IMR-90 (cell line): ENCODE measurements at places on chromosomes 4 and X.

DNA sequence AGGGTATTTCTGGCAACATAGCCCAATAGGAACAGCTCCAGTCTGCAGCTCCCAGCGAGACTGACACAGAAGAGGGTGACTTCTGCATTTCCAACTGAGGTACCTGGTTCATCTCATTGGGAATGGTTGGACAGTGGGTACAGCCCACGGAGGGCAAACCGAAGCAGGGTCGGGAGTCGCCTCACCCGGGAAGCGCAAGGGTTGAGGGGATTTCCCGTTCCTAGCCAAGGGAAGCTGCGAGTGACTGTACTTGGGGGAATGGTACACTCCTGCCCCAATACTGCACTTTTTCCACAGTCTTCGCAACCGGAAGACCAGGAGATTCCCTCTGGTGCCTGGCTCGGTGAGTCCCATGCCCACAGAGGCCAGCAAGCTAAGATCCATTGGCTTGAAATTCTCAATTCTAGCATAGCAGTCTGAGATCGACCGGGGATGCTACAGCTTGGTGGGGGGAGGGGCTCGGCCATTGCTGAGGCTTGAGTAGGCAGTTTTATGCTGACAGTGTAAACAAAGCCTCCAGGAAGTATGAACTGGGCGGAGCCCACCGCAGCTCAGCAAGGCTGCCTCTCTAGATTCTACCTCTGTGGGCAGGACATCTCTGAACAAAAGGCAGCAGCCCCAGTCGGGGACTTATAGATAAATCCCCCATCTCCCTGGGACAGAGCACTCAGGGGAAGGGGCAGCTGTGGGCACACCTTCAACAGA, 14.0 kb upstream of the ADAD1 start:
- no peaks in the 10 kb centered on the region for H3K4me1 ChIP-seq
- no peak for DNase-seq
- no peak overlapping the region for H3K27ac ChIP-seq
- H3K27me3 ChIP-seq, result no peaks in the 10 kb centered on the region
- H3K36me3 ChIP-seq, result peaks cover 9% of the 10 kb centered on the region; the same call in 1 of the 2 replicates

GRCh38 chr4:66178906-66179305, 508.6 kb upstream of the EPHA5 start:
- H3K4me3 ChIP-seq, result no peak overlapping the region
- H3K27me3 ChIP-seq, result no peaks in the 10 kb centered on the region
- H3K27ac ChIP-seq, result no peak overlapping the region
- DNase-seq, result no peak

DNA sequence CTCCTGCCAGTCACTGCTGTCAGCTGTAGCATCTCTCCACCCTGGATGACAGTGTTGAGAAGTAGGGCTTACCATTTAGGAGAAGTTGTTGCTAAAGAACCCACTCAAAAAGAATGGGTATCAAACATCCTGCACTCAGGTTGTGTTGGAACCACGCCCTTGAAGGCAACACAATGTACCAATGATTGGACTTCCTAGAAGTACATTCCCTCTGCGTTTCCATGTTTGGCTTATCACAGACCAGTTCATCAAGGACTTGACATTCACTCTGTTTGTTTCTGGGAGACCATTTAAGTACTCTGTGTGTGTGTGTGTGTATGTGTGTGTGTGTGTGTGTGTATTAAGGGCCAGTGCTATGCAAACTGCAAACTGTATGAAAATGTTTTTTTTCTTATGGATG, 200.6 kb upstream of the GATB start:
- H3K4me1 ChIP-seq, result no peaks in the 10 kb centered on the region
- no peak overlapping the region for H3K27ac ChIP-seq

DNA sequence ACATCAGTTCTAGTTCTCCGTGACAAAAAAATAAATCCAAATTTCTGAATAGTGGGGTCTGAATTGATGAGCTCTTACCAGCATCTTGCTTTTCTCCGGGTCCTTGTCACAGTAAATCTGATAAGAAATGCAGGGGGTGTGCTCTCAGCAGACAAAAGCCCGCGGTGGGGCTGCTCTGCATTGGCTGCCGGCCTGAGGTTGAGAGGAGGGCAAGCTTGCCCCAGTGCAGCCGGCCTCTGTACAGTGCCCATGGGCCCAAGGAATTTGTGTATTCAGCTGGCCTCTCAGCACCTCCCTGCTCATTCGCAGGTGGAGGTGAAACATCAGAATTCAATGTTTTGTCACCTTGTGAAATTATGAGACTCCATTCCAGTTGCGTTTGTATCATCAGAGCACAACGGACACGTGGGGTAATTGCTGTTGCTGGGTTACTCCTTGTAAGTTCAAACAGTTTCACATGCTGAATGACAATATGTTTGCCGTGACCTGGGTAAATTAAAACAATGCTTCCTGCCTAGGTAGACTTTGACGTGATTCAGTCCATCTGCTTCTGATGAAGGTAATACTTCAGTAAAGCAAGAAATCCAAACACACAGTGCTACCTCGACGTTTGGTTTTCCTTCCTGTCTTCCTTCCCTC, 596.4 kb downstream of the MID1IP1 start:
- H3K4me1 ChIP-seq, result no peaks in the 10 kb centered on the region
- peaks cover 9% of the 10 kb centered on the region for H3K27me3 ChIP-seq
- no peak overlapping the region for H3K27ac ChIP-seq
- H3K4me3 ChIP-seq, result no peak overlapping the region
- no peaks in the 10 kb centered on the region for H3K36me3 ChIP-seq

- no peak overlapping the region for H3K27ac ChIP-seq
- H3K4me3 ChIP-seq, result no peak overlapping the region
- H3K27me3 ChIP-seq, result no peaks in the 10 kb centered on the region
- DNase-seq, result no peak
These were observed 204.9 kb downstream of the EVC2 start for GRCh38 chr4:5503336-5503936.

DNA sequence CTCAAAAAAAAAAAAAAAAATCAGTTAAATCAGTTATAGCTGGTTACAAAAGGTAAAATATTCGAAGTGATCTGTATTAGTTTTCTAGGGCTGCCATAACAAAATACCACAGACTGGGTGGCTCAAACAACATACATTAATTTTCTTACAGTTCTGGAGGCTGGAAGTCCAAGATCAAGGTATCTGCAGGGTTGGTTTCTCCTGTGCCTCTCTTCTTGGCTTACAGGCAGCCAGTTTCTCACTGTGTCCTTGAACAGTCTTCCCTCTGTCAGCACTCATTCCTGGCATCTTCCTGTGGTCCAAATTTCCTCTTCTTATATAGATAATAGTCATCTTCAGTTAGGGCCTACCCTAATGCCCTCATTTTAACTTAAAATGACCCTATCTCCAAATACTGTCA, 239.9 kb downstream of the MGST2 start:
- H3K4me1 ChIP-seq, result peaks cover 8% of the 10 kb centered on the region
- H3K36me3 ChIP-seq, result no peaks in the 10 kb centered on the region
- H3K27ac ChIP-seq, result no peak overlapping the region
- no peaks in the 10 kb centered on the region for H3K27me3 ChIP-seq
- no peak for DNase-seq

GRCh38 chrX:63664083-63664482, 120.9 kb downstream of the ARHGEF9 start:
- peak; percentile 33 for DNase-seq
- H3K27ac ChIP-seq, result no peak overlapping the region
- H3K36me3 ChIP-seq, result no peaks in the 10 kb centered on the region
- H3K4me3 ChIP-seq, result no peak overlapping the region

GRCh38 chr4:118983831-118984230, 95.2 kb downstream of the SYNPO2 start:
- peaks cover 24% of the 10 kb centered on the region for H3K4me1 ChIP-seq
- no peaks in the 10 kb centered on the region for H3K27me3 ChIP-seq
- no peaks in the 10 kb centered on the region for H3K36me3 ChIP-seq
- no peak for DNase-seq

DNA sequence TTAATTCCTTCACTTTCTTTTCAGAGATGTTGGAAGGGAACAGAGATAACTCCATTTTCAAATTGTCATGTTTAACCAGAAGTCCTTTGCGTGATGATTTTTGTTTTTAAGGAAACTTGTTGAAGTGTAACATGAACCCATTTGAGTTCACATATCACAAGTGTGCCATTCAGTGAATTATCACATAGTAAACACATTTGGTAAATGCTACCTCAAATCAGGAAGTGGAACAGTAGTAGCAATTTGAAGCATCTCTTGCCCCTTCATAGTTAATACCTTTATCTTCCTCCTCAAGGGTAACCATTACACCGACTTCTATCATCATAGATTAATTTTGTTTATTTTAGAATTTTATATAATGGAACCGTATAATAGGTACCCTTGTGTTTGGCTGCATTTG, 35.8 kb downstream of the KDM6A start:
- DNase-seq, result no peak
- H3K4me3 ChIP-seq, result no peak overlapping the region
- H3K4me1 ChIP-seq, result peaks cover 4% of the 10 kb centered on the region
- no peaks in the 10 kb centered on the region for H3K36me3 ChIP-seq
- no peak overlapping the region for H3K27ac ChIP-seq

GRCh38 chr4:180203349-180203748, 2039.9 kb upstream of the TENM3 start:
- no peaks in the 10 kb centered on the region for H3K27me3 ChIP-seq
- no peak overlapping the region for H3K4me3 ChIP-seq
- H3K4me1 ChIP-seq, result no peaks in the 10 kb centered on the region
- no peak overlapping the region for H3K27ac ChIP-seq

DNA sequence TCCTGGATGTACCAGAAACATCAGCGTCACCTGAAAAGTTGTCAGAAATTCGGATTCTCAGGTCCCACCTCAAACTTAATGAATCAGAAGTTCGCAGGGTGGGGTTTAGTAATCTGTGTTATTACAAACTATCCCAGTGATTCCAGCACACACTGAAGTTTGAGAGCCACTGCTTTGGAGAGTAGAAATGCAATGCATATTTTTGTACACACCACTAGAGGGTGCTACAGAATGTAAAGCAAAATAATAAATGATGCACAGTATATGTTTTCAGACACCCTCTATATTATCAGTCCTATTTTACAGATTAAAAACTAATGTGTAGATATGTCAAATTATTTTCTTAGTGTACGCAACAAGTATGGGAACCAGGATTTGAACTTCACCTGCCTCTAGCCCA, 2.4 kb upstream of the MORF4L2 start:
- H3K4me3 ChIP-seq, result no peak overlapping the region
- H3K27me3 ChIP-seq, result peaks cover 8% of the 10 kb centered on the region; the same call in 1 of the 2 replicates
- DNase-seq, result peak; percentile 44
- no peak overlapping the region for H3K27ac ChIP-seq
- peaks cover under 1% of the 10 kb centered on the region for H3K36me3 ChIP-seq

- H3K4me1 ChIP-seq, result no peaks in the 10 kb centered on the region
- no peak for DNase-seq
- H3K27me3 ChIP-seq, result no peaks in the 10 kb centered on the region
- H3K36me3 ChIP-seq, result no peaks in the 10 kb centered on the region
These were observed 14.3 kb downstream of the EPHA5 start for GRCh38 chr4:65656008-65656407.

DNA sequence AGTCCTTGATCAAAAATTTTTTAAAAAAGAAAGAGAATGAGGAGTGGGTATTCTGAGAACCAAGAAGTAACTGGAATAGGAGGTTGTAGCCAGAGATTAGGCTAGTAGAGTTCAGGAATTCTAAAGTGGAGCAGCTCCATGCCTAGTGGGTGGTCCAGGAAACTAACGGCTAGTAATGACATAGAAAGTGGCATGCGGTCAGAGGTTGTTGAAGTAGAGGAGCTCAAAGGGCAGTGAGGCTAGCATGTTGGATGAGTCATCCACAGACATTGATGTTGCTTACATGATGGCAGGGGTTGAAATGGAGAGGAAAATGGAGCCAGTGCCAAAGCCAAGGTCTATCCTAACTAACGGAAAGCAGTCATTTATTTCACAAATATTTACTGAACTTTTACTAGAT, 42.1 kb downstream of the TEX13B start:
- no peaks in the 10 kb centered on the region for H3K4me1 ChIP-seq
- H3K27ac ChIP-seq, result no peak overlapping the region
- H3K27me3 ChIP-seq, result no peaks in the 10 kb centered on the region; the same call in 1 of the 2 replicates

GRCh38 chr4:6115746-6116586, 84.4 kb downstream of the JAKMIP1 start:
- H3K36me3 ChIP-seq, result no peaks in the 10 kb centered on the region
- no peaks in the 10 kb centered on the region for H3K4me1 ChIP-seq
- DNase-seq, result no peak
- H3K27me3 ChIP-seq, result peaks cover 2% of the 10 kb centered on the region; the same call in 1 of the 2 replicates
- H3K4me3 ChIP-seq, result no peak overlapping the region

DNA sequence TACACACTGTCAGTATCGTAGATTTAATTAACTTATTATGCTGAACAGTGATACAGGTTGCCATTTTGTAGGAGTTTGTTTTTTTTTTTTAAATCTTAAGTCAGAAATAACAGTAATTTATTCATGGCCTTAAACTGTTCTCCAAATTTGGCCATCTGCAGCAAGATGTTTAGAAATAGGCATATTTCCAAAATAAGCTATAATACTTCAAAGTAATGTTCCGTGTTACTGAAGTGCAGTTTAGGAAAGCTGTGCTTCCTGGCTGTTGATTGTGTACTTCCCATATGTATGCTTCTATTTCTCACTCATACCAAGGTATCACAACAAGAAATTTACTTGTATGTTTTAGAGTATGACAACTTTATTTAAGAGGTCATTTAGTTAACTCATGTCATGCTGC, 28.9 kb downstream of the CPEB2 start:
- H3K27ac ChIP-seq, result no peak overlapping the region
- no peak overlapping the region for H3K4me3 ChIP-seq
- no peaks in the 10 kb centered on the region for H3K27me3 ChIP-seq
- peaks cover 7% of the 10 kb centered on the region; the same call in 1 of the 2 replicates for H3K4me1 ChIP-seq
- DNase-seq, result peak; percentile 13

GRCh38 chr4:15712214-15712613, 9.3 kb downstream of the BST1 start:
- DNase-seq, result no peak
- no peaks in the 10 kb centered on the region for H3K27me3 ChIP-seq
- H3K4me1 ChIP-seq, result peaks cover 11% of the 10 kb centered on the region

- no peak overlapping the region for H3K27ac ChIP-seq
- H3K4me3 ChIP-seq, result no peak overlapping the region
- H3K4me1 ChIP-seq, result no peaks in the 10 kb centered on the region
- no peaks in the 10 kb centered on the region for H3K36me3 ChIP-seq
- H3K27me3 ChIP-seq, result no peaks in the 10 kb centered on the region
These were observed 93.1 kb downstream of the STK32B start for GRCh38 chr4:5144384-5144783.

- H3K4me1 ChIP-seq, result no peaks in the 10 kb centered on the region
- no peak overlapping the region for H3K4me3 ChIP-seq
- H3K36me3 ChIP-seq, result no peaks in the 10 kb centered on the region
- no peak for DNase-seq
- H3K27me3 ChIP-seq, result no peaks in the 10 kb centered on the region
These were observed 328.4 kb downstream of the PAPSS1 start for GRCh38 chr4:107391630-107392028.

GRCh38 chr4:16212138-16212782, 14.0 kb downstream of the TAPT1 start:
- no peak overlapping the region for H3K4me3 ChIP-seq
- peaks cover 3% of the 10 kb centered on the region; the same call in 1 of the 2 replicates for H3K4me1 ChIP-seq
- H3K36me3 ChIP-seq, result no peaks in the 10 kb centered on the region
- DNase-seq, result no peak

- peaks cover 2% of the 10 kb centered on the region; the same call in 1 of the 2 replicates for H3K4me1 ChIP-seq
- no peak for DNase-seq
- peaks cover 27% of the 10 kb centered on the region for H3K36me3 ChIP-seq
- no peak overlapping the region for H3K4me3 ChIP-seq
- H3K27ac ChIP-seq, result no peak overlapping the region
- no peaks in the 10 kb centered on the region for H3K27me3 ChIP-seq
These were observed 38.6 kb upstream of the NAP1L5 start for GRCh38 chr4:88736264-88736663.
